Esophagus squamous epithelium (tissue), 5 donors: ENCODE measurements at places on chromosomes 5 and 9.
A peak's percentile ranks its signal among the peaks of the same experiment; 100 is the strongest.

GRCh38 chr5:95615164-95615467 lies 4.8 kb upstream of the GPR150 start:
- H3K4me1 ChIP-seq: peaks cover 10% of the 10 kb centered on the region
- no peaks in the 10 kb centered on the region for H3K27me3 ChIP-seq
- no peak overlapping the region for H3K4me3 ChIP-seq
- H3K36me3 ChIP-seq: no peaks in the 10 kb centered on the region
- no peak for DNase-seq
- H3K27ac ChIP-seq: no peak overlapping the region

DNA sequence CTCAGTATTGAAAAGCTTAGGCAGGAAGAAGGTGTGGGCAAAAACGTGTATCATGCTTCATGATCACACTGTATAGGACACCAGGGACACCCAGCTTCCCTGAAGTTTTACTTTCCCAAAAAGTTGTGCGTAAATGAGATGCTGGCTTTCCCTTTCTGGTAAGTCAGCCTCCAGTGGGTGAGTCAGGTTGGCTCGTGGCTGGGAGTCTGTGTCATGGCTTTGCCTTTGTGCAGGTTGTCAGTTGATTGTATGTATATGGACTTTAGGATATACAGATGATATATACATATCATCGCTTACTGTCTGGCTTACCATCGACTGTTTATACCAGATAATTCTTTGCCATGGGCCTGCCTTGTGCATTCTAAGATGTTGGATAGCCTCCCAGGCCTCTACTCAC lies 34.2 kb downstream of the ADRB2 start:
- no peaks in the 10 kb centered on the region for H3K4me1 ChIP-seq
- no peak for DNase-seq
- H3K36me3 ChIP-seq: no peaks in the 10 kb centered on the region
- no peak overlapping the region for H3K4me3 ChIP-seq

DNA sequence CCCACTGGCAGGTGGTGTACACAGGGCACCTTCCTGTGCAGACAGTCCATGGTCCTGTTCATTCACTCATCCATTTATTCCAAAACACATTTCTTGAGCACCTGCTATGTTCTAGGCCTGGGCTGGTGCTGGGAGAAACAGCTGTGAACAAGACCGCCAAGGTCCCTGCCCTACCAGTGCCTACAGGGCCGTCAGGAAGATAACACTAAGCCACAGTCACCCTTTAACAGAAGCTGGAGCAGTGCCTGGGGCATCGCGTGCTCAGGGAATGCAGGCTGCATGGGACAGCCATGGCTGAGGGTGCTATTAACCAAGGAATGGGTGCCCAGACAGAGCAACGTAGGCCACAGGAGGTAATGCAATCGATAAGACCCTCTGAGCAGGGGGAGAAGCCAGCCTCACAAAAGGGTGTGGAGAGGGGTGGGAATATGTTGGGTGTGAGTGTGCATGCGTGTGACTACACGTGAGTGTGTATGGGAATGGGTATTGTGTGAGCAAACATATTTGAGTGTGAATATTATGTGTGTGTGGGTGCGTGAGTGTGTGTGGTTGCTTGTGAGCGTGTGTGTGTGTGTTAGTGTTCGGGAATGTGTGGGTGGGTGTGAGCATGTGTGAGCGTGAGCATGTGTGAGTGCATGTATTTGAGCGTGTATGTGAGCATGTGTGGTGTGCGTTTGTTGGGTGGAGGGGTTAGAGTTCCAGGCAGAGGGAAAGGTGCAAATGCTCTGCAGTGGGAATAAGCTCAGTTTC lies 19.1 kb downstream of the DUSP1 start:
- no peaks in the 10 kb centered on the region for H3K36me3 ChIP-seq
- peaks cover 33% of the 10 kb centered on the region for H3K4me1 ChIP-seq
- H3K4me3 ChIP-seq: no peak overlapping the region
- no peaks in the 10 kb centered on the region for H3K27me3 ChIP-seq
- no peak for DNase-seq
- H3K27ac ChIP-seq: no peak overlapping the region

GRCh38 chr9:129761293-129761900 lies 8.6 kb upstream of the PTGES start:
- no peaks in the 10 kb centered on the region for H3K36me3 ChIP-seq
- no peak for DNase-seq
- peak overlapping the region; percentile 91 for H3K27ac ChIP-seq
- H3K4me1 ChIP-seq: peaks cover 36% of the 10 kb centered on the region
- no peaks in the 10 kb centered on the region for H3K27me3 ChIP-seq

DNA sequence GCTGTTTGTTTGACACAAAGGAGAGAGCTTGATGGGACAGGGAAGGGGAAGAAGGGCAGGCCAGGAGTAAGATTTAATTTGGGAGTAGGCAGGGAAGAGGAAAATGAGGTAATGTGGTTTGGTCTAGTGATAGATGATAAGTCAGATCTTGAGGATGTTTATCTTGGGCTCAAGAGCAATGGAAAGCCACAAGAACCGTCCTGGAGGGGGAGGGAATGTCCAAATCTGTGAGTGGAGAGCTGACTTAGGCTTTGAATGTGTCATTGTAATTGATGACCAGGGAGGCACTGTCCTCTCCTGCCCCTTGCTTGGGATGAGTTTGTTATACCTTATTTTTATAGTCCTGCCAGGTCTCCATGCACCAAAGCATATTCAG lies 37.5 kb downstream of the MAMDC2 start:
- no peaks in the 10 kb centered on the region for H3K36me3 ChIP-seq
- peak overlapping the region; percentile 27 for H3K27ac ChIP-seq
- H3K4me1 ChIP-seq: peaks cover 50% of the 10 kb centered on the region
- DNase-seq: no peak

GRCh38 chr5:134638760-134639201 lies 6.2 kb upstream of the SAR1B start:
- DNase-seq: no peak
- H3K4me3 ChIP-seq: no peak overlapping the region
- H3K36me3 ChIP-seq: no peaks in the 10 kb centered on the region
- H3K4me1 ChIP-seq: peaks cover 17% of the 10 kb centered on the region
- no peaks in the 10 kb centered on the region for H3K27me3 ChIP-seq

DNA sequence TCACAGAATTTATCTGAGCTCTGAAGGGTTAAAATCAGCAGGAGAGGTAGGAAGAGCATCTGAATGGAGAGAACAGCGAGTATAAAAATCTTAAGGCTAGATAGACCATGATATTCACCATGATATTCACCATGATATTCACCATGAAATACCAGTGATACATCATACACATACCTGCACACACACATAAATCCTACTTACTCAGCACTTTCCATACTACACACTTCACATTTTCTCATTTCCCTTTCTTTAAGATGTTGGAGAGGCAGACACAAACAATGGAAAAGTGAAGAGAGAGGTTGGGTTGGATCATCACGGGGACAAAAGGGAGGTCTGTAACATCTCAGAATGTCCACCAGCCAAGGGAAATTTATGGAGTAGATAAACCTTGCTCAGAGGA lies 66.4 kb upstream of the ATP10B start:
- no peaks in the 10 kb centered on the region for H3K36me3 ChIP-seq
- H3K4me3 ChIP-seq: no peak overlapping the region
- DNase-seq: no peak
- H3K4me1 ChIP-seq: peaks cover 3% of the 10 kb centered on the region
- H3K27ac ChIP-seq: no peak overlapping the region

GRCh38 chr5:62327138-62328053 lies 21.4 kb downstream of the KIF2A start:
- H3K36me3 ChIP-seq: no peaks in the 10 kb centered on the region
- peaks cover 34% of the 10 kb centered on the region for H3K4me1 ChIP-seq
- no peak for DNase-seq
- no peak overlapping the region for H3K4me3 ChIP-seq
- no peaks in the 10 kb centered on the region for H3K27me3 ChIP-seq

DNA sequence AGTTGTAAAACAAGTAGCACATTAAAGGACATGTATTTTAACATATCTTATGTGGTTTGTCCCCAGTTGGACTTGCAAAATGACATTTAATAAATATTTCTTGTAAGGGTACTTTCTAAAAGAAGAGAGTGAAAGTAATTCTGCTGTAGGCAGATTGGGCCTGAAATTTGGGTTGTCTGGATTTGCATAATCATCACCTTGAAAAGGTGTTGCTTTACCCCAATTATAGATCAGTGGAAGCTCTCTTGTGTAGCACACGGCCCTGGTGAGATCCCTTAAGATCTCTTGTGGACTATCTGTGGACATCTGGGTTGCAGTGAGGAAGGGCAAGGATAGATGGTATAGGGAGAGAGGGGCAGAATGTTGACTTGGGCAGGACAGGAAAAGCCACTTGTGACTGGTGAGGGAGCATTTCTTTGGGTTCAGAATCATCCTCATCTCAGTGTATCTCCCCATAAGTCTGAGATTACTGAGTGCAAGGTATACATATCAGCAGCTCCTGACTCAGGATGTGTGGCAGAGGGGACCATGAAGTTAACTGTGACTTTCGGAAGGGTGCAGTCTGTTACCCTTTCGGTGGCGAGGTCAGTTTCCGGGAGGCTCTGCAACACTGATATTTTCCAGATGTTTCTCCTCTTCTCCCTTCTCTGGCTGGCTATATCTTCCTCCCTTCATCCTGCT lies 2.0 kb upstream of the TNFAIP8 start:
- H3K4me3 ChIP-seq: no peak overlapping the region
- H3K27ac ChIP-seq: peak overlapping the region; percentile 23
- H3K4me1 ChIP-seq: peaks cover 29% of the 10 kb centered on the region
- DNase-seq: no peak
- no peaks in the 10 kb centered on the region for H3K36me3 ChIP-seq

- no peak overlapping the region for H3K4me3 ChIP-seq
- H3K27me3 ChIP-seq: no peaks in the 10 kb centered on the region
- peaks cover 18% of the 10 kb centered on the region for H3K4me1 ChIP-seq
- DNase-seq: no peak
These were observed 127.2 kb upstream of the CXCL14 start for GRCh38 chr5:135705941-135706466.

DNA sequence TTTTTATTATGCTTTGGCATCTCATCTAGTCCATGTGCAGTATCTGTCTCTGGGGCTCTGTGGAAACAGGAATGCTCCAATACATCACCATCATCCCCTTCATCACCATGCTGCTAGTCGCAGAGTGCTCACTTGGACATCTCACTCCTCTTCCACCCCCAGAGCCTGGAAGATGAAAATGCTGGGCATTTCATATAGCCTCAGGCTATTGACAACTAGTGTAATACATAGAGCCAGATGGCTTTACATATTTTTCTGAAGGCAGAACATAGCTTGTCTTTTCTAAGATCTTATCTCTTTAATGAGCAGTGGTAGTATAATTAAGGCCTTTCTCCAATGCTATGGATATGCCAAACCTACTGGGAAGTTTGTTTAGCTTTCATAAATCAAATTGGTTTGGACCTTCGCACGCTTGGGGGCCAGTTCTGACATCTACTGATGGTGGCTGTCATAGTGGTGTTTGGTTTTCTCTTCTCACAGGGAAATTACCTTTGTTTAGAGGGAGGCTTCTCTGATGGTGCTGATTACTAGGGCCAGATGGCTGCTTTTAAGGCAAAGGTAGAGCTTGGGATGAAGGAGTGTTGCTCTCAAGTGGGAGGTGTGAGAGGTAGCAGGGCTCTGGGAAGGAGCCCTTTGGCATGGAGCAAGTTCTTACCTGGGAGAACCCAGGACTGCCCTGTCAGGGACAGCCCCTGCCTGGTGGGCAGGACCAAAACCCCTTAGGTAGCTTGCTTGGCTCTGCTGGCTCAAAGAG lies 63.1 kb upstream of the CXCL14 start:
- peaks cover 20% of the 10 kb centered on the region for H3K4me1 ChIP-seq
- DNase-seq: no peak
- no peaks in the 10 kb centered on the region for H3K36me3 ChIP-seq
- no peak overlapping the region for H3K27ac ChIP-seq

DNA sequence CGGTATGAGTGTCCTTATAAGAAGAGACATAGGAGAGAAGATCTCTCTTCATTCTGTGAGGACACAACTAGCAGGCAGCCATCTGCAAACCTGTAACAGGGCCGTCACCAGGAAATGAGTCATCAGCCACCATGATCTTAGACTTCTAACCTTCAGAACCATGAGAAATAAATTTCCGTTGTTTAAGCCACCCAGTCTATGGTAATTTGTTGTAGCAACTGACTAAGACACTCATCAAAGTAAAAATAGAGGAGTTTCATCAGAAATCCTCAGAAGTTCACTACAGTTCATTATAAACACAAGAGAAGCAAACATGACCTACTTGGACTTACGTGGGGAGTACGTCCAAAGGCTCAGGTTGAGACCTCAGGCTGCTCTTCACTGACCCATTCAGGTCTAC lies 357.7 kb downstream of the SEMA5A start:
- H3K36me3 ChIP-seq: peaks cover 13% of the 10 kb centered on the region
- H3K27me3 ChIP-seq: no peaks in the 10 kb centered on the region
- H3K4me1 ChIP-seq: no peaks in the 10 kb centered on the region
- H3K4me3 ChIP-seq: no peak overlapping the region
- no peak for DNase-seq

DNA sequence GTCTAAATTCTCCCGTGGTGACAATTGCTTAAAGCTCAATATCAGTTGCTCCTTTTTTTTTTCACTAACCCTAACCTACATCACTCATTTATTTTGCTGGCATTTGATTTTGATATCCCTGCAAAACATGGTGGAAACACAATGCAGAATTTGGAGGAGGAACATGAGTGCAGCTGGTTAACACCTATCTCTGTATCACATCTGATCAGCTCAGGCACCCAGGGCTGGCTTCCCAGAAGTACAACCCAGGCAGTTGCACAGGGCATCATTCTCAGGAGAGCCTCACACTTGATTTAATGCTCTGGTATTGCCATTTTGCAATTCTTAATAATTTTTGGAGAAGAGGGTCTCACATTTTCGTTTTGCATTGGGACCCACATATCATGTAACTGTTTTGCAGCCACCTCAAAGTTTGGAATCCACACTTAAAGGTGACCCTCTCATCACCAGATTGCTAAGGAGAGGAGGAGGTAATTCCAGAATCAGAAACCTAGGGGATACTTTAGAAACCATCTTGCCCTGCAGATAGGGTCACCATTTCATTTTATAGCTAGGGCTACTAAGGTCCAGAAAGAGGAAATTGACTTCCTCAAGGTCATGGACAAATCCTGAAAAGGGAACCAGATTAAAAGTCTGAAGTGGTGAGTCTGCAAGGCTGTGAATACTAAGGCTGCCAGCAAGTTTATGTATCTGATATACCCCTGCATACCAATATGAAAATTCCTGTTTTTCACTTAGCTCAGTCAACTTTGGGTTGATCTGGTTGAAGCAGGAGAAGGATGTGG lies 19.3 kb upstream of the ADAM19 start:
- no peak overlapping the region for H3K4me3 ChIP-seq
- no peak for DNase-seq
- H3K27ac ChIP-seq: no peak overlapping the region
- no peaks in the 10 kb centered on the region for H3K36me3 ChIP-seq

DNA sequence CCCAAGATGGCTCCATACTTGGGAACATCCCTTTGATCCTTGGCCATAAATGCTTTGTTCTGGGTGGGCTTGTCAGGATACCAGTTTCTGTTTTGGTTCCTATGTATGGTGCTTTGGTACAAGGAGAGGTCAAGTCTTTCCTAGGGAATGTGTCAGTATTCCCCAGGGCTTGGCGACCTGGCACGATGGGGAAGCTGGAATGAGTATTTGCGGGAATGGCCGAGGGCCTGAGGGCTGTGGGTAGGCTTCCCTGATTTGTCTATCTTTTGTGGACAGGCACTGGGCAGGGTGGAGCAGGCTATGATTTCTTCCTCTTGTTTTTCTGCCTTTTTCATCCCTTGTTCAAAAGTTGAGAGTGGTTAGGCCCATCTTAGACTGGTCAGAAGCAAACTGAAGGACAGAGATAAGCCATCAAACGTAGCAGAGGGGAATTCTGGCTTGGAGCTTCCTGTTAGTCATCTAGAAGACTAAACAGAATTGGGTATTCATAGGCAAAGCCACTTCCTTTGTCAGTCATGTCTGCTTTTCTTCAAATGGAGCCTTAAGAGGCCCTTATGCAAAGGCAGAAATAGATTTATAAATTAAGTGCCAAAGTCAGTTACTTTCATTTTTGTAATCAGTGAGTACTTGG lies 13.7 kb downstream of the DOCK2 start:
- no peaks in the 10 kb centered on the region for H3K4me1 ChIP-seq
- H3K4me3 ChIP-seq: no peak overlapping the region
- H3K27ac ChIP-seq: no peak overlapping the region
- no peak for DNase-seq
